ENCODE measurements at places on chromosomes 16 and 17.

GRCh38 chr17:58367461-58367860, 15.5 kb upstream of the SUPT4H1 start:
- DNase-seq, result no peak

GRCh38 chr16:14155572-14156190, 84.6 kb downstream of the MRTFB start:
- DNase-seq, result no peak

GRCh38 chr16:57629516-57630406, 1.3 kb downstream of the ADGRG1 start:
- DNase-seq, result no peak

- DNase-seq, result no peak
Observed at GRCh38 chr17:61495161-61495857, 43.1 kb downstream of the TBX4 start.

GRCh38 chr17:35373984-35374765, 754 bp upstream of the SLFN11 start:
- peak; percentile 24 for DNase-seq

Data from NCI-H2107 (cell line).